ENCODE measurements at places on chromosomes 3 and 15.

DNA sequence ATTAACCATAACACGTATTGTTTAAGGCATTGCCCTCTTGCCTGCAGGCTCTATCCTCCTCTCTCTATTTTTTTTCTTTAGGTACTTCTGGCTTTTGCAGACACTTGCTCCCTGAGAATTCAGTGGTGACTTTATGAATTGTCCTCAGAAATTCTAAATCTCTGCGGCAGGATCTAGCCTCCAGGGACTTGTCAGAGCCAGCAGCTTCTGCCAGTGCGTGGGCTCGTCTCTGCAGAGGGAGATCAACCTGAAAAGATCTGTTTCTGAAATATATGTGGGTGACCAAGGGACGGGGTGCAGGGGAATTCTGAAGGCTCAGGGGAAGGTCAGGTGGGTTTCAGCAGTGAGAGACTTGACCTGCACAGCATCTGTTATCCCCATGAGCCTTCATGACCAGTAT is 326.1 kb upstream of the LRRFIP2 start:
- no peak for DNase-seq

- no peak for DNase-seq
Measured at GRCh38 chr15:70197945-70198361, 100.2 kb upstream of the TLE3 start.

- no peak for DNase-seq
Measured at GRCh38 chr3:24401811-24402185, 92.9 kb downstream of the THRB start.

GRCh38 chr15:64112904-64113303 is 17.1 kb downstream of the SNX1 start:
- no peak for DNase-seq

DNA sequence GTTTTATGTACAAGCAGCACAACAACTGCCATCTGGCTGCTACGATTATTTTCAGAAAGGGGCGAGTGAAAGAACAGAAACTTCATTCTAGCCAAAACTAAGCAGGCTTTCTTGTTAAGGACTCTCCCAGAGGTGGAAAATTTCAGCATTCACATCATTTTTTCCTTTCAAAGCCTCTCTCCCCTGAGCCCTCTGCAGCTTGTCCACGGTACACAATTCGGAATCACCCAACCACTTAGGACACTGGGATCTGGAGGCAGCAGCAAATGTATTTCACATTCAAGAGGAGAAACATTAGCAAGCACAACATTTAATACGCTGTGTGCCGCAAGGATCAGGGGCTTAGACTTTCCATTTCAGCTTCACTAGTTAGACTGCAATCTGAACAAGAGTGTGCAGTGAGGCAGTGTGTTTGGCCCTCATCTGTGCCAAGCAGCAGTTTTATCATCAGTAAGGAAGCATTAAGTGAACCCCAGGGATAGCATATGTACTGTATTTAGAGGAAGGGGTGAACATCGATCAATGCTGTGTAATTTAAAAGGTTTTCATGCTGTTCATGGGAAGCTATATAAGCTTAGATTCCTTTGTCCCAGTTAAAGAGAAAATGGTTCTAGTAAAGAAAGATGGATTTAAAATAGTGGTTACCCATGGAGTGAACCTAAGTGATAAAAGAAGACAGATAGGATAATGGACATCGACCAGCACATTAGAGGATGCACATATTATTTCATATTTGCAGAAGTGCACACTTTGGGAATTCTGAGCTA is 504.9 kb downstream of the TBL1XR1 start:
- no peak for DNase-seq

DNA sequence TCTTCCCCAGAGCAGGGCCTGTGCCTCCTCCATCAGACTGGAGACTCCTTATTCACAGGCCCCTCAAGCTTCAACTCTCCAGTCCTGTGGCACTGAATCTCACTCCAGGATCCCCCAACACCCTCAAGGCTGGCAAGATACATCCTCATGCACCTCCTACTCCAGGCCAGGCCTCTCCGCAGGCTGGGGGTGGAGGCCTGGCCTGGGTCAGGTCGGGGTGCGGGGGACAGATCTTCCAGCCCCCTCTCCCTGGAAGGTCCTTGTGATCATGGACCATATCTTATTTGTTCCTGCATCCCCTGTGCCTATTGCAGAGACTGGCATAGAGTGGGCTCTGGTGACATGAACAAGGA is 147.3 kb downstream of the SMAD6 start:
- DNase-seq, result no peak

GRCh38 chr3:17052363-17052762 is 167.6 kb downstream of the PLCL2 start:
- no peak for DNase-seq

- no peak for DNase-seq
Measured at GRCh38 chr3:9088441-9089353, 125.4 kb upstream of the RAD18 start.

- no peak for DNase-seq
Measured at GRCh38 chr3:98786364-98787006, 23.3 kb downstream of the ST3GAL6 start.

GRCh38 chr3:36635731-36636130 is 128.6 kb downstream of the DCLK3 start:
- DNase-seq, result no peak

- DNase-seq, result no peak
Measured at GRCh38 chr3:67357610-67358458, 296.6 kb downstream of the SUCLG2 start.

DNA sequence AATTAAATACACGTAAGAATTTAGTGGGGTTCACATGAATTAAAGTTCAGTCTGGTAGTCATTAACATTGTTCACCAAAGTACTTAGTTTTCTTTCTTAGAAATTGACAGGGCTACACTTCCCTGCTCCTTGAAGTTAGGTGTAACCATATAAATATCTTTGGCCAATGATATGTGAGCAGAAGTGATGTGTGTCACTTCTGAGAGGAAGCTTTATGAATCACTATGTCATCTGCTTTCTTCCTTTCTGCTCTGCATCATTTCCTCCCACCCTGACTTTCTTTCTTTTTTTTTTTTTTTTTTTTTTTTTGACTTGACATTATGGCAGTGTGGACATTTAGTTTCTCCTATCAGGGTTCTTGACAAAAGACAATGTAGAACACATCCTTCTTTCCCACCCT is 156.2 kb upstream of the COL8A1 start:
- no peak for DNase-seq

DNA sequence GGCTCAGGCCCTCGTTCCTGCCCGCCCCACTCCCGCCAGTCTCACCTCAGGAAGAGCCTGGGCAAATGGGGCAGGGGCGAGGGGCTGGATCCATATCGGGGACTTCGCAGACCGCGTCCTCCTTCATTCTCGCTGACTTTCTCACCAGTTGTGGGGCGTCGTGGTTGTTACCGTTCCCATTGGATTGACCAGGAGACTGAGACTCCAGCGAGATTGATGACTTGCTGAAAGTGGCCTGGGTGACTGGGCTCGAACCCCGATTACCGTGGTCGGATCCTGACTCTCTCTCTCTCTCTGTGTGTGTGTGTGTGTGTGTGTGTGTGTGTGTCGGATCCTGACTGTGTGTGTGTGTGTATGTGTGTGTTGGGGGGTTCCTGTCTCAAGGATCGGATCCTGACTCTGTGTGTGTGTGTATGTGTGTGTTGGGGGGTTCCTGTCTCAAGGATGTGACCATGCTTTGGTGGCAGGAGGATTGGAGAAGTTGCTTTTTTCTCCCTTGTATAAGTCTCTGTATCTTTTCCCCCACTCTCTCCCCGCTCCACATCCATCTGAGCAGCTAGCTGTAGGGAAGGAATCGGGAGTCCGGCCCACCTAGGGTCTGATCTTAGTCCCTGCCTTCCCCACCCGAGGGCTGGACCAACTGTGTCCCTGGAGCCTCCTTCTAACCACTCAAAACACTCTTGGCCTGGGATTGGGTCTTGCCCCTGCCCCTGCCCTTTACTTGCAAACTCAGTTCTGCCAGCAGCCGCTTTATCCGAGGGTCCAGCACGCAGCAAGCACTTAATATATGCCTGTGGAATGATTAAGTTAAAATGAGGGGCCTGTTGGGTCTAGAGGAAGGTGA is 603 bp downstream of the PLEKHO2 start:
- DNase-seq, result no peak

- no peak for DNase-seq
Measured at GRCh38 chr3:89613241-89613640, 505.8 kb downstream of the EPHA3 start.

Data from effector CD8-positive, alpha-beta T cell (primary cell).